Inflammatory macrophage treated with lipopolysaccharide for 4 hours (primary cell): ENCODE measurements at places on chromosomes 6 and 20.

GRCh38 chr20:40110311-40110831 is 578.7 kb downstream of the MAFB start:
- DNase-seq = no peak

- no peak for DNase-seq
Measured at GRCh38 chr6:41885930-41886329, 9.2 kb downstream of the USP49 start.

DNA sequence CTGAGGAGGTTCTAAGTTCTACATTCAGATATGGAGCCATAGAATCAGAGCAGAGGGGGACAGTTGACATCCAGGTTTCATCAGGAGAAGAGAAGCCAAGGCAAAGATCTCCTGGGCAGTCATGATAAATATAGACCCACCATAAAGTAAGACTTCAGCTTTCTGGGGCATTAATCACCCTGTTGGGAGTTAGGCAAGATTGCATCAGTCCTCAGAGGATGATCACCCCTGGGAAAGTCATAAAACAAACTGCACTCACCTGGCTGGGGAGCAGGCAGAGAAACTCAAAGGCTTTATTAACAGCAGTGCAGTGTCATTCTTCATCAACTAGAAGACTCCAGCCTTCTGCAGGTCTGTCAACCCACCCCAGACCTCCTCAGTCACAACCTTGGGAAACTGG is 301.3 kb upstream of the JARID2 start:
- DNase-seq = no peak

GRCh38 chr6:139187489-139187888 is 52.6 kb downstream of the HECA start:
- no peak for DNase-seq

GRCh38 chr20:3042625-3043024 is 797 bp upstream of the GNRH2 start:
- DNase-seq = no peak

GRCh38 chr6:46011188-46012085 is 4.2 kb downstream of the CLIC5 start:
- peak; percentile 52 for DNase-seq

- no peak for DNase-seq
Measured at GRCh38 chr6:28351087-28351486, 1.3 kb downstream of the ZKSCAN3 start.

- no peak for DNase-seq
Measured at GRCh38 chr20:62550087-62550632, 74.4 kb upstream of the GATA5 start.

- DNase-seq = no peak
Measured at GRCh38 chr20:24766826-24767622, 182.0 kb upstream of the CST7 start.

DNA sequence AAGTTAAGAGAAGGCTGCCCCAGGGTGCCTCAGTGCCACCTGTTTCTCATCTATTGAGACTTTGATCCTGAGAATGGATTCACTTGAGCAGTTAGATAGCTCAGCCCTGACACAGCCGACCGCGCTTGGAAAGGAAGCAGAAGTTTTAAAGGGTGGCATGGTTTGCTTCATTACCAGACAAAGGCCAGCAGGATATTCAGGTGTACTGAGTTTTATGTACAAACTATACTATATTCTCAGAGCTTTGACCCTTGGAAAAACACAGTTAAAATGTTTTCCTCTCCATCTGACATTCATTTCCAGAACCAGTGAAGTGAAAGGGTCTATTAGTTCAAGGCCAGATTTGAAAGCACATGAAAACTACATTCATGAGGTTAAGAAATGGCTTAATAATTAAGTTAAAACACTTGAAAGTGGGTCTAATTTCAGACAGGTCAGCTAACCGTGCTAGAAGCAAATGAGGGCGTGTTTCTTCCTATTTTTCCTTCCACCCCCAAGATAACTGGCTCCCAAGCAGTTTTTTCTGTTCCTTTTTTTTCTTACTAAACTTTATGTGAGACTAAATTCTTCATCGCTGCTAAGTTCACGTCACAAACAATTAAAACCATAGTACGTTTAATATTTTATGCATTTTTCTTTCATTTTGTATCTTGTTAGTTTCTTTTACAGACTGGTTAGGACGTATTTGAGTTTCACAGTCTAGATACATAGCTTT is 385.3 kb upstream of the SOX4 start:
- DNase-seq = peak; percentile 34

DNA sequence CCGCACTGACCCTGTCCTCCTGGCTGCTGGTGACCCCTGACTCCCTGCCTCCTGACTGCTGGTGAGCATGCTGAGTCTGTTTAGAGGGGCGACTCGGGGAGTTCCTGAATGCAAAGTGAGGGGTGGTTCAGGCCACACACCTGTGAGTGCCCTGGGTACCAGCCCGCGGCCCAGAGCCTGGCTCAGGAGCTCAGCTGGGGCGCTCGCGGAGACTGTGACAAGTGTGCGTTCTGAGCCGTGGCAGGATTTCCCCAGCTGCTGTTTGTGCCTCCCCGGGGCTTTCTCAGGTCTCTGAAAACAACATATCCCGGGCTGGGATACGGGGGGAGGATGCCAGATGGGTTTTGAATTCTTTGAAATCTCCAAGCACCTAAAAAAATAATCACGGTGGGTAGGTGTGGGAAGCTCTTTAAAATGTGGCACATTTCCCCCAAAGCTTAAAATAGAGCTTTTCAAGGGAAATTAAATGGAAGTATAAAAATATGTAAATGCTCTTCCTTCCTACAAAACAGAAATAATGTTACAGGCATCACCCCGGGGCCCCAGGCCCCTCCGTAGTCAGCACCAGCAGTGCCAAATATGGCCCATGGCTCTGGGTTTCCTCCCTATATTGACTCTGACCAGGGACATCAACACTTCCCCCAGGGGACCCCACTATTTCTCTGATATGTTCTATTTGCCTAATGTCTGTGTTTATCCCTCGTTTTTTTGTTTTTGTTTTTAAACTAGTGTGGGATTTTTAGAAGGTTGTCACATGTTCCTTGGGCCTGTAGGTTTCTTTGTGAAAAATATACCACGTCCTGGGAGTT is 49.9 kb upstream of the TAGAP start:
- DNase-seq = no peak

DNA sequence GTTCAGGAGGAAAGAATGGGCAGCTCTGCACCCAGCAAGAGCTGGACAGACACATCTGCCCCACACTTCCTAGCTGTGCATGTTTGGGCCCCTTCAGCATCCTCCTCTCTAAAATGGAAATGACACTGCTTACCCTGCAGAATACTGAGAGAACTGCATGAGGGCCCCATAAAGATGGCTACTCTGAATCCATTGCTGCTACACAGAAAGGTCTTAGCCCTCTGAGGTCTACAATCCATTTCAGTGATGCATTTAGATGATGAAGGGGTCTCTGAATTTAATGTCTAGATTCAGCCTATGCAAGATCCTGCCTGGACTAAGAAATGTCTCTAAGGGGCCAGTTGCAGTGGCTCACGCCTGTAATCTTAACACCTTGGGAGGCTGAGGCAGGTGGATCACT is 11.3 kb downstream of the BMP7 start:
- DNase-seq = no peak

GRCh38 chr6:147361311-147361981 is 147.0 kb upstream of the SAMD5 start:
- no peak for DNase-seq

GRCh38 chr6:56714982-56715456 is 72.3 kb upstream of the DST start:
- DNase-seq = no peak

DNA sequence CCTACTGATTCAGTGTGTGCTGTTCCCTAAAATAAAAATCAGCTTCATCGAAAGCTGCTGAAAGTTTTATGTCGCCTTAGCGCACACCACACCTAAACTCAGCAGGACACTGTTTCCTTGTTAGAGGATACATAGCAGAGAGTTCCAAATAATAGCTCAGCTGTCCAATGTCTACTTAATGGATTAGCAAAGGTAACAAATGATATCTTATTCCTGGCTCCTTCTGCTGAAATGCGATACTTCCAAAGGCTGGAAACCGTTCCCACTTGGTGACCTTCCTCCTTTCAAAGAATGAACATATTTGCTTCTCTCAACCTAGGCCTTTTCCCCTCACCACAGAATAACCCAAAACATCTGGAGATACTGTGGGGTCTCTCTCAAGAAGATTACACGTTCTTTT is 189.5 kb upstream of the GMDS start:
- DNase-seq = no peak

DNA sequence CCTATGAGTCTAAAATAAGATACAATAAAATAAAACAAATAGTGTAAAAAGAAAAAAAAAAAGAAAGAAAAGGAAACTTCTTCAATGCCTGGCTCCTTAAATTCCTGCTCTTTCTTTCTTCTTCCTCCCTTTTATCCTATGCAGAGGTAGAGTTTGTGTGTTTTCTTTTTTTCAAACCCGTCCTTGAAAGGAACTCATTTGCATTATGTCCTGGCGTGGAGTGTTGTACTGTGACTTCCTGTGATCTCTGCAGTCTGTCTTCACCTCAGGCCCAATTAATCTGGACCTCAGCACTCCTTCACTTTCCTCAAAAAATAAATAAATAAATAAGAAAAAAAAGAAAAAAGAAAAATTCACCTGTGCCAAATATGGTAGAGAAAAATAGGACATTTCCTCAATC is 541.9 kb upstream of the SPTLC3 start:
- no peak for DNase-seq

DNA sequence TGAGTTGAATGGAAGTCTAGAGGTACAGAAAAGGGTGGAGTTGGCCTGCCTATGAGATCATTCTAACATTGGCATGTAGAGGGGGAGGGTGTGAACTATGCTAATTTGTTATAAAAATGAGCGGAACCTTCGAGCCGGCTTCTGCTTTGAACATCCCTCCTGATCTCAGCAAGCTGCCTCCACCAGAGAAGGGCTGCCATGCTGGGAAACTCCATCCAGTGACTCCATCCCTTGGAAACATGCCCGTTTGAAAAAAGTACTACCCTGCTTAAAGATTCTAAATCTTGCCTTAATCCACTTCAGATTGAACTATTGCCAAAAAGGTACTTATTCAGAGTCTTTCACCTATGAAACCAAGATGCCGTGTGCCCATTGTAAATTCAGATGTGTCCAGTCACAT is 43.6 kb upstream of the TMEM170B start:
- DNase-seq = no peak

- DNase-seq = no peak
Measured at GRCh38 chr20:44886828-44887227, 1.3 kb downstream of the YWHAB start.

GRCh38 chr20:59154317-59155013 is 9.2 kb upstream of the ZNF831 start:
- DNase-seq = no peak

- DNase-seq = no peak
Measured at GRCh38 chr6:124941259-124941658, 21.0 kb upstream of the RNF217 start.

GRCh38 chr6:53009511-53009910 is 14.4 kb upstream of the GSTA4 start:
- no peak for DNase-seq

DNA sequence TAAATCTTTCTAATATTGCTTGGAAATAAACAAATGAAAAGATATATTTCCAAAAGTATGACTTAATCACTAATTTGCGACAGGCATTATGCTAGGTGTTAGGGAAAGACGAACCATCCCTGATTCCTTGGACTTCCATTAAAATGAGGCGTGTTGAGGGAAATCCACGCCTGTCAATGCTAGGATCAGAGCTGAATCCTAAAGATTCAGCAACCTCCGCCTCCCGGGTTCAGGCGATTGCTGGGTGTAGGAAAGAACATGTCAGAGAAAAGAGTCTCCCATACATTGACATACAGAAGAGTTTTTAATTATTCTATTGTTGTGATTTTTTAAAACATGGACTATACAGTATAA is 16.8 kb upstream of the PRSS16 start:
- DNase-seq = no peak

GRCh38 chr6:143959927-143960326 is 48.1 kb downstream of the PLAGL1 start:
- DNase-seq = no peak

- no peak for DNase-seq
Measured at GRCh38 chr6:169587975-169588374, 113.9 kb downstream of the WDR27 start.

- DNase-seq = no peak
Measured at GRCh38 chr6:141734071-141734840, 398.5 kb upstream of the GJE1 start.

GRCh38 chr6:128069188-128069587 is 168.3 kb upstream of the THEMIS start:
- no peak for DNase-seq

GRCh38 chr6:113148566-113148965 is 708.6 kb upstream of the MARCKS start:
- DNase-seq = no peak

DNA sequence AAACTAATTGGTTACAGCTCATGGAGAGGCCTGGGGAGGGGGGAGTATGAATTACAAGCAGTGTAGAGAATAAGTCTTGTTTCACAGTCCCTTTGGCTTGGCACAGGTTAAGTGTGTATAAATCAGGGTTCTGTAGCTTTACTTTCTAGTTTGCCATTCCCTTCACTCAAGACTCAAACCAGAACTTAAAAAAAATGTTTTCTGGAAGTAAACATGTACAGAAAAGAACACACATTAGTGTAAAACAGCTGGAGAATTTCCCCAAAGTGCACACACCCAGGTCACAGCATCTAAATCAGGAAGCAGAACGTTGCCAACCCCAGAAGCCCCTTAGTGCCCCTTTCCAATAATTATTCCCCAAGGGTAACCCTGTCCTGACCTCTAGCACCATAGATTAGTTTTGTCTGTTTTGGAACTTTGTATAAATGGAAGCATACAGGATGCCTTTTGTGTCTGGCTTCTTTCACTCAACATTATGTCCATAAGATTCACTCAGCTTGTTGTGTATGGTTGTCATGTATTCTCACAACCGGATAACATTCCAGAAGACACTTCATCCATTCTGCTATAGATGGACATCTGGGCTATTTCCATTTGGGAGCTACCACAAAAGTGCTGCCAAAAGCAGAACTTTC is 33.7 kb upstream of the SCUBE3 start:
- no peak for DNase-seq

GRCh38 chr6:164570801-164571200 is 738.6 kb downstream of the C6orf118 start:
- DNase-seq = no peak

GRCh38 chr20:50226093-50226974 is 35.7 kb downstream of the CEBPB start:
- peak; percentile 98 for DNase-seq

GRCh38 chr20:8509809-8510208 is 377.7 kb downstream of the PLCB1 start:
- no peak for DNase-seq

- no peak for DNase-seq
Measured at GRCh38 chr20:14235355-14235754, 102.1 kb downstream of the FLRT3 start.

GRCh38 chr6:29705389-29706231 is 17.6 kb upstream of the HLA-F start:
- DNase-seq = peak; percentile 51

DNA sequence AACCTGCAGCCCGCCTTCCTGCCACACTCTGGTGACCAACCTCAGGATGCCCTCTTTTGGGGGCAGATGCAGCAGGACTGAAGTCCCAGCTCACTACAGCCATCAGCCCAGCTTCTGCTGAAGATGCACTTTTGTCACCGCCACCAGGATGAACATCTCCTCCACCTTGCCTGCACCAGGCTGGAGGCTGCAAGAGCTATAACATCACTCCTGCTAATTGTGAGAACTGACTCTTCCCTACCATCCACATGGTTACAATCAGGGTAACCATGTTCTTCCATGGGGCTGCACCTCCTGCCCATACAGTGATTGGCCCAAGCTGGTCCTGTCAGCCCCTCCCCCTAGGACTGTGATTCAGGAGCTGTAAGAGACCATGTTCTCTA is 2.0 kb upstream of the ACTL10 start:
- DNase-seq = no peak
